ENCODE measurements at places on chromosomes 4 and X.

DNA sequence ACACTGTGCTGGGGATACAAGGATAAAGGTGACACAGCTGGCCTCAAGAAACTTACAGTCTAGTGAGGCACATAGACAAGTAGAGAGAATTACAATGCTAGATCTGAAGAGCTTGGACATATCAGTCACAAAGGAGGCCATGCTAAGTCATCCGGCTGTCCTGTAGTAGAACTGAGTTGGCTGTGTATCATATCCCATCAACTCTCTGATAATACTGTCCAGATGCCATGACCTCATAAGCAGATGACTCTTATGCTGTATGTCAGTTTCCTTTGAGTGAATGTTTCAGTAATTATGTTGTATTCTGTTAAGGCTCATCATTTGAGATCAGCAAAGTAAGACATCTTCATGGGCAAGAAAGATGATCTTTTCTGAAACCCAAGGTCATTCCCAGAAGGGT, 442.9 kb downstream of the MID1IP1 start:
- no peak for DNase-seq

GRCh38 chr4:168162604-168163003, 70.3 kb downstream of the ANXA10 start:
- no peak for DNase-seq

DNA sequence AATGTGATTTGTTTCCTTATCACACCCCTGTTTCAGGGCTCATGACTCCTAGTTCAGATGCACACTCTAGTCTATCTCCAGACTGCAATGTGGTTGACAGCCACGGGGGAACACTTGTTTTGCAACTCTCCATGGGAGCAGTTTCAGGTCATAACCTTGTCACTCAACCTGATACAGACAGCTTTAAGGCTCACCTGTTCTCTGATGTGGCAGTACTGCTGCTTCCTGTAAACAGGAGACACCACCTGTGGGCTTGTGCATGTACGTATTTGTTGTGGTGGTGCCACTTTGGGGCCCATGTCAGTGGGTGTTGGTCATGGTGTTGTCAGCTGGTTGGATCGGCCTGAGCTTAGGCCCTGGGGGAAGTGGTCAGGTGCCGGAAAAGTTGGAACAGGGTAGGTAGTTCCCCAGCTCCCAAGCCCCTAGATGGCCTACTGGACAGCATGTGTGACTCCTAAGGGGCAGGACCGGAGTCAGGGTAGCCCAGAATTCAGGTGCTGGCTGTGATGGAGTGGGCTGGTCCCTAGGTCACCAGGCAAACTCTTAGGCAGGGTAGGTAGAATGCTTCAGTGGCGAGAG, 46.2 kb downstream of the FAM9B start:
- no peak for DNase-seq

GRCh38 chr4:17805580-17806155, 4.9 kb downstream of the DCAF16 start:
- no peak for DNase-seq

GRCh38 chr4:152045807-152046571, 285.2 kb upstream of the GATB start:
- DNase-seq, result peak; percentile 77

- DNase-seq, result no peak
These were observed 173.7 kb upstream of the FAT4 start for GRCh38 chr4:125140966-125141495.

DNA sequence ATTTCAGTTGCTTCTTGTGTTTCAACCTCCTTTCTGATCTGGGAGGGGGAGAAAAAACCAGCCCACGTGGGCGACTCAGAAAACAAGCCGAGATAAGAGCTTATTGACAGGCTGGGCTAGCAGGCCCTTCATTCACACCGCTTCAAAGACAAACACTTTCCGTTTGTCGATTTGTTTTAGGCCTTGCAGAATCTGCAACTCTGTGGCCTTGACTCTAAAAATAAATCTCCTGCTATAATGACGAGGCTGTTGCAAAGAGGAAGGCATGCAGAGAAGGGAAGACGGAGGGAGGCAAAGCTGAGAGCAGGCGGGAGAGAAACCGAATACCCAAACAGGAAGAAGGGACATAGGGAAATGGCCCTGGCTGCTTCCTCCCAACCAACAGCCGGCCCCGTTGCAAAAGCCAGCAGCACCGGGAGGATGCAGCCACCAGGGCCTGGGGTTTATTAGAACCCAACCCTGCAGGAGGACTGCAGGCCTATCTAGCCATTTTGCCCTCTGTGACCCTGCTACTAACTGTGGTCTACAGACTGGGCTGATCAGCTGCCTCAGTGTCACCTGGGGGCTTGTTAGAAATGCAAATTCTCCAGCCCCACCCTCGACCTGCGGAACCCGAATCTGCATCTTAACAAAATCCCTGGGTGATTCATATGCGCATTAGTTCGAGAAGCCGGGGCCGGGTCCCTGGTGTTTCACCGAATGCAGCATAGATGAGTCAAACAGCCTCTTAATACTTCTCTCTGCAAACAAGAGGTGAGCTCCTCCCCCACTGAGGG, 325.5 kb downstream of the BCOR start:
- no peak for DNase-seq

DNA sequence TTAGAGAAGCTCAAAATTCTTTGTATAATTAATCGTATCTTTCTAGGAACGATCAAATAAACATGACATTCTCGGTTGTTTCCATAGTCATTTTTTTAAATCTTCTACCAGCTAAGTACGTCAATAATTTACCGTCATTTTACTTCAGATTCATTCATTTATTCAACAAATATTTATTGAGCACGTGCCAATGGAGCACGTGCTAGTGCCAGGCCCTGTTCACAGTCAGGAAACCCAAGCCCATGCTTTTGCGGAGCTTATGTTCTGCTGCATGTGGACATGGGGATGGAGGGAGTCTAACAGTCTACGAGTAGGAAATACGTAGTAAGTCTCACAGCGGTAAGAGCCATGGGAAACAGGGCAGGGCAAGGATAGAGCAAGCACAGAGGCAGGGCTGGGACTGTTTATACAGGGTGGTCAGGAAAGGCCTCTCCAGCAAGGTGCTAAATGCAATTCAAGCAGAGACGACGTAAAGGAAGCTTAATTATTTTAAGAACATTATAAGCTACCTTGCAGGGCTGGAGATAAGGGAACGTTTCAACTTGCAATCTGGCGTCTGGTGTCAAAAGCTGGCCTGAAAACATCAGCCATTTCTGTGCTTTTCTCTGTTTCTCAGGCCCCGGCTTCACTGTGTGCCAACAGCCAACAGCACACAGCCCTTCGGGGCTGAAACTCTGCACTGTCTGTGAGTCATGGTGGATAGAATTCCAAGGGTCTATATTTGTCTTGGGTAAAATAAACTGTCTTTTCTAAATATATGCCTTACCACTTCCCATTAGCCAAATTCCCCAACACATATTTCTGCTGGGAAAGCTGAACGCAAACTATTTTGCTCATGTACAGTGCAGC, 517.1 kb upstream of the ZFP42 start:
- DNase-seq, result peak; percentile 7

DNA sequence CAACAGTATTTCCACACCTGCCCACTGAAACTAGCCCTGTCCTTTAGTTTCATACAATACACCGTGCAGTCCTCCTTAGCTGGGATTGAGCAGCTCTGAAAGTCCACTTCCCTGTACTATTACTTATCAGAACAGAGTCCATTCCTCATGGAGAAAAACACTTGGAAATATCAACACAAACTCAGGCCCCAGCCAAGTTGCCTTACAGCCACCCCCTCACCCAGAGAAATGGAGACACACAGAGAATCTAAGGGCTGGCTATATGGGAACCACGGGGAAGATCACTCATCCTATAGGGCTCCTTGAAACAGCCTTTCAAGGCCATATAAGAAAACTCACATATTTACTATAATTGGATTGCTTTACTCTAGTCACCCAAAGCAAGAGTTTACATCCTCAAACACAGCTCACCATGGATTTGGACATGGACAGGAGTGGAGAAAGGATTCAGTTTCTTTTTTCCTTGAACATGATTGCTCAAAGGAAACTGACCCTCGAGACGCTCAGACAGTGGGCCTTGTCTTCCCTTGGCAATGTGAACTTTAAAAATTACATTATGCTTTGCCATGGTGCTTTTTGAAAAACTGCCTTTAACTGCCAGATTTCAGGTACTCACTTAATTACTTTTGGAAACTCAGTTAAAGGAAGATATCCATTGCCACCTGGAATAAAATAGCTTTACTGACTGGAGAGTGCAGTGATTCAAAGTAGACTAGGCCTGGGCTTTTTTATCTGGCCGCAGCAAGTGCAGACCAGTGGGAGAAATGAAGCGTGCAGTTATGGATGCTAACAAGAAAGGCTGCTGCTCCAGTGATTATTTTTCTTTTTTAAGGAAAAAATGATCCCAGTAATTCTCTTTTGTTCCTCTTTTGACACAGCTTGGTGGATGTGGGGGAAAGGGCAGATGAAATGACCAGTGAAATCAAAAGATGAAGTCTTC, 1.6 kb downstream of the SCARB2 start:
- DNase-seq, result peak; percentile 48

DNA sequence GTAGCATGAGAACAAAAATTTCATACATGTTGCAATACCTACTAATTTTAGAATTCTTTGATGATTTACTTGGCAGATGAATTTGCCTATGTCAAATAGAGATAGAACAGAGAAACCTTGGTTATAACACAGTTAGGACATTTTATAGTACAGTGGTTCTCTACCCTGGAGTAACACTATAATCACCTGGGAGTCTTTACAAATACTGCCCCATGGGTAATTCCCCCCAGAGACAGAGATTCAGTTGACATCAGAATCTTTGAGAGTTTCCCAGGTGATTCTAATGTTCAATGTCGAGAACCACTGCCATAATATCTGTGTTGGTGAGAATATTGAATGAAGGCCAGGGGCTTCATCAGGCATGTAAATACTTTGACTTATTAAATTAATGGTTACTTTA, 401.3 kb upstream of the NDST4 start:
- DNase-seq, result no peak

GRCh38 chr4:187183346-187183745, 459.7 kb upstream of the FAT1 start:
- DNase-seq, result no peak

- no peak for DNase-seq
These were observed 383 bp upstream of the TBC1D19 start for GRCh38 chr4:26583538-26583864.

DNA sequence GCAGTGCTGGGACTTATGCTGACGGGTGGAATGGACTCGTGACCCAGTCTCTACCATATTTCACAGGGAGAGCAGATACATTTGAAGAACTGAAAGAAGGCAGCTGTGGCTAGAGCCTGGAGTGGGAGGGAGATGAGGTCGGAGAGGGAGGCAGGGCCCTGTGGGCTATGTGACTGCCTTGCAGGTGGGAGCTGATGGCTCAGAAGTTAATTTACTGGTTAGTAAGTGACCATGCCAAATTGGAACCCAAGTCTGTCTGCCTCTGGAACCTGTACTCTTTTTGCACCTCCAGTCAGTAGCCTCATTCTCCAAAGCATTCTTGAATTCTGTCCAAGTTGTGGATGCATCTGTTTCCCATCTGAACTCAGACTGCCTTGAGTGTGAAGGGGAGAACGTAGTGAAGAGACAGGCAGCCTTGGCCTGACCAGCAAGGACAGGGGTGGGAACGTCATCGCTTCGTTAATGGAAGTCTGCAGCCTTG, 92.3 kb downstream of the REPS2 start:
- no peak for DNase-seq

GRCh38 chr4:53010318-53010717, 148.2 kb downstream of the RASL11B start:
- DNase-seq, result no peak

DNA sequence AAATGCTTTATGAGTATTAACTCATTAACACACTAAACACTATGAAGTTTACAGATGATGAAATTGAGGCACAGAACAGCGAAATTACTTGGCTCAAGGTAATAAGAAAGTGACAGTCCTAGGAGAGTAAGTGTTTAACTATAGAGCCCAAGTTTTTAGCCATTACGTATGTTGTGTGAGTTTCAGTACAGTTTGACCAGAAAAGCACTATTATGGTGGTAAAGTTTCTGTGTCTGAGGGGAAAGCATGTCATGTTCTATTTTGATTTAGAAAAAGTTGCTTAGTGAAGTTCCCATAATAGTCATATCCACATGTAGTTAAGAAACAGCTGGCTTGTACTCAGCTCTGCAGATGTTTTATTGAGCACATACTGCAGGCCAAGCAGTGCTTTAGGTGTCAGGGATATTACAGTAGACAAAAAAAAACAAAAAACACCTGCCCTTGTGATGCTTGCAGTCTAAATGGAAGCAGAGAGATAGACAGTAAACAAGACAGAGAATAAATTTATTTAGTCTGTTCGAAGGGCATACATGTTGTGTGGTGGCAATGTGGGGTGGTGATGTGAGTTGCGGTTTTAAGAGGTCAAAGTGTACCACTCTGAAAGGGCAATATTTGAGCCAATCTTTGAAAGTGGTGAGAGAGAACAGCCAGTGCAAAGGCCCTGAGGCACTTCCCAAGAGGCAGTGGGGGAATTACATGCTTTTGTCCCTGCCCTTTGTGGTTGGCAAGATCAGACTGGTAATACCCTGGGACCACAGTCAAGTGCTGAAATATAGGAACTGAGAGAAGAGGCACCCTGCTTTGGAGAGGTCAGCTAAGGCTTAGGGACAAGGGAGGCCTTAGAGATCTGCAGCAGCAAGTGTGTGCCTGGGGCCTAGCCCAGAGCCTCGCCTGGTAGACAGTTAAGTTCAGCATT, 6.2 kb downstream of the TMEM131L start:
- DNase-seq, result no peak
